Lower leg skin (tissue), 4 donors: ENCODE measurements at places on chromosomes 7 and 10.
A peak's percentile ranks its signal among the peaks of the same experiment; 100 is the strongest.

GRCh38 chr10:42783181-42783549, 570 bp downstream of the BMS1 start:
- no peak for DNase-seq

GRCh38 chr7:12074889-12075288, 136.2 kb upstream of the TMEM106B start:
- no peak for DNase-seq

DNA sequence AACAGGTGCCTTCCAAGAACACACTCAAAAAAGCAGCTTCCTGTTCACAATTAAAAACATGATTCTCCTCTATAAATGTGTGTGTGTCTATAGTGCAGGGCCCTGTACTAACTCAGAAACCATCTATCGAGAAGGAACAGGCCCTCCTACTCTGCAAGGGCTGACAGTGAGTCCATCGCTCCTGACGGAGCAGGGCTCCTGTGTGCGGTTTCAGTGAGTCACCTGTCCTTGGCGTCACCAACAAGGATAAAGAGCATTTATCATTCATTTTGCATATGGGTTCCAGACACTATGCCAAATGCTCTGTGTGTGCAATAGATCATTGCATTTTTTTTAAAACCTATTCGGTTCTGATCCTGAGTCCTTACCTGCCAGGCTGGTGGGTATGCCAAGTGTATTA, 63.7 kb downstream of the TACC2 start:
- no peak for DNase-seq

- DNase-seq: no peak
These were observed 736 bp upstream of the ITIH5 start for GRCh38 chr10:7667262-7668141.

GRCh38 chr10:105183536-105183935, 542.4 kb downstream of the SORCS3 start:
- no peak for DNase-seq

DNA sequence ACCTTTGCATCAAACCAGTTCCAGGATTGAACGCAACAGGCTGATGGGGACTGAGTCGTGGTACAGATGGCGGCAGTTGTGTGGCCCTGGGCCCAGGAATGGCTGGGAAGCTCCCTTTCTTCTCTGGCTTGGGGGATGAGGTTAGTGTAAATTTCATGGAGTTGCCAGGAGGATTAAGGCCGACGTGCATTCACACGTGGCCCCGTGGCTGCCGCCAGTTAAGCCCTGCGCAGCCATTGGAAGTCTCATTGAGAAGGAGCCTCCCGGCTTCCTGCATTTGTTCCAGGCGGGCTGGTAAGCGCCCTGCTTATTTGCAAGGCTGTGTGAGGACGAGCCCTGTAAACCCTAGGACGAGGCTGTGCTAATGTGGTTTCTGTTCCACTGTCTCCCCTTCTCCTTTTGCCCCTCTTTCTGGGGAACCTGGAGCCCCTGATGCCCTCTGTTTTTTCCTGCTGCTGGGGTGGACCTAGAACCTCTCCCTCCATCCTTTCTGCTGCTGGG, 174.7 kb upstream of the TNRC18 start:
- DNase-seq: no peak

DNA sequence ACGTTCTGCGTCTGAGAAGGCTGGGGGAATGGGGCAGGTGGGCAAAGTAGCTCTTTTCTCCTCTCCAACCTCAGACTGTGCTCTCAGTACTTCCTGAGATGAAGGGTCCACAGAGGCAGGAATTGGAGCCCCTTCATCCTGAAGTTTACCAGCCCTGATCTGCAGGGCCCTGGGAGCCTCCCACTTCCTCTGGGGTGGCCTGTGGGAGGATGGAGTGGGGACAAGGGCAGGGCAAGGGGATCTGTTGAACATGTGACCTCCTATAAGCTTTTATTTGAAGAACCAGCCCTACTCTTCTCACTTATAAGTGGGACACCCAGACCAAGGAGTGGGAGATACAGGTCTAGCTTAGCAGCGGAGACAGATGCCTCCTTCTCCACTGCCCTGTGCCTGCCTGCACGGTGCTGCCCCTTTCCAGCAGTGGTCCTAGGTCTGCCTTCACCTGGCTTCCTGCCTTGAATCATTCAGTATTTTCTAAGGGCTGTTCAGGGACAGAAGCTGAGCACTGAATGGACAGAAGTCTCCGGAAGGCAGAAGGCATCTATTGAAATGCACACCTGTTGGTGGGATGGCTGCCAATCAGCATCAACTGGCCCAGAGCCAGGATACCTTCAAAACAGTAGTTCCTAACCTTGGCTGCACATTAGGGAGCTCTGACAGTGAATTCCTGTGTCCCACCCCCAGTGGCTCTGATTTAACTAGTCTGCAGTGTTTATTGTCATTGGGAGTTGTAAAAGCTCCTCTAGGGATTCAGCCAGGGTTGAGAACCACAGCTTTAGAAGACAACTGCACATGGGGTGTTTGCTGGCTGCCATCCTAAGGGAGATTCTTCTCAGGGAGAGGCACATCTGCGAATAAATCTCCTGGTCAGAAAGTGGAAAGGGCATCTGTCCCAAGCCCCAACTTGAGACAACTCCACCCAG, 2.7 kb upstream of the ARHGAP22 start:
- peak; percentile 77 for DNase-seq

DNA sequence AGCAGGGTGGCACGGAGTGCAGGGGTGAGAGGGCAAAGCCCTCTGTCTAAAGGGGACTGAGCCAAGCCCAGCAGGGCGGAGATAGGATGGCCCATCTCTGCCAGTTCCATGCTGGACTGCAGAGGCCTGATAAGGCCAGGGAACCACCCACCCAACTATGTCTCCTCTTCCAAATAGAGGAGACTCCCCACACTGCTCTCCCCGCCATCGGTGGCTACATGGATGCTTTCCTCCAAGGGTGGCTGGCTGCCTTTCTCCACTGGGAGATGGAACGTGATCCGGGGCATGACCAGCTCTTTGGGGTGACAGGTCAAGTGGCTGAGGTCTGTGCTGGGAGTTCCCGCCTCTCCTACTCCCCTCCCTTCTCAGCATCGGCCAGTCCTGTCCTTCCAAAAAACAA, 58.1 kb upstream of the MXI1 start:
- DNase-seq: no peak

DNA sequence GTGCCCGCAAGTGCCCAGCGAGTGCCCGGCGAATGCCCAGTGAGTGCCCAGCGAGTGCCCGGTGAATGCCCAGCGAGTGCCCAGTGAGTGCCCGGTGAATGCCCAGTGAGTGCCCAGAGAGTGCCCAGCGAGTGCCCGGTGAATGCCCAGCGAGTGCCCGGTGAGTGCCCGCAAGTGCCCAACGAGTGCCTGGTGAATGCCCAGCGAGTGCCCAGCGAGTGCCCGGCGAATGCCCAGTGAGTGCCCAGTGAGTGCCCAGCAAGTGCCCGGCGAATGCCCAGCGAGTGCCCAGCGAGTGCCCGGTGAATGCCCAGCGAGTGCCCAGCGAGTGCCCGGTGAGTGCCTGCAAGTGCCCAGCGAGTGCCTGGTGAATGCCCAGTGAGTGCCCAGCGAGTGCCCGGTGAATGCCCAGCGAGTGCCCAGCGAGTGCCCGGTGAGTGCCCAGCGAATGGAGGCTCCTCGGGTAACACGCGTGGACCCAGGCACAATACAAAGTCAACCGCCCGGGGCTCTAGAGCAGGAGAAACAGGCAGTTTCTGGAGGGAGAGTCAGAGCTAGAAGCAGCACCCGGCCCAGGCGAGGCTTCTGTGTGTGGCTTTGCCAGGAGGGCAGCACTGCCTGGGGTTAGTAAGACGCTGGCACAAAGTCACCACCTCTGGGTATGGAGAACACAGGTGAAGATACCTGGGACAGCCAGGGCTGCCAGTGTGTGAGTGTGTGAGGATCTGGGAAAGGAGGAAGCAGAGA, 38.2 kb upstream of the CFAP46 start:
- DNase-seq: no peak

DNA sequence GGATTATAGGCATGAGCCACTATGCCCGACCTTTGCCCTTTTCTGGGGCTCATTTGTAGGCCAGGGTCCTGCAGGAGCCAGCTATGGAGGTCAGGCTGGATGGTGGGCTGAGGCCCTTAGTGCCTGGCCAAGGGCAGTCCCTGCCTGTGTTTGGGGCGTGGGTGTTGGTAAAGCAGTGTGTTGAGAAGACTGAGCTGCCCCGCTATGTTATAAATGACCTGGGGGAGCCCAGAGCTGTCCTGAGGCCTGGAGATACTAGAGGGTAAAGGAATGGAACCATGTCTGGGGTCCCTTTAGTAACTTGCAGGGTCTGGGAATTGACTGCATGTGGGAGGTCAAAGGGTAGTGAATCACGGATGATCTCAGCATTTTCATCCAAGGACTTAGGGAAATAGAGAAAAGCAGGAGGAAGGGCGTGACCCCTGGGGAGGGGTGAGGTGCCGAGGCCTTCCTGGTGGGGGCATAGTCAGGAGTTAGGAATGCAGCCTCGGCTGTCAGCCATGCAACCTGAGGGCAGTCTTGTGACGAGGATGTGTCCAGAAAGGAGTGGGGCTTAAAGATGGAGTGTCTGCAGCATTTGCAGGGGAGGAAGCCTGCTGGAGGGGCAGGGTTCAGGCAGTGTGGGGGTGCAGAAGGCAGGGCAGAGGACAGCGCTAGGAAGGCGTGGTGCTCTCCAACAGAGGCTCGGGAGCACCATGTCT, 31.5 kb downstream of the TMEM248 start:
- no peak for DNase-seq

DNA sequence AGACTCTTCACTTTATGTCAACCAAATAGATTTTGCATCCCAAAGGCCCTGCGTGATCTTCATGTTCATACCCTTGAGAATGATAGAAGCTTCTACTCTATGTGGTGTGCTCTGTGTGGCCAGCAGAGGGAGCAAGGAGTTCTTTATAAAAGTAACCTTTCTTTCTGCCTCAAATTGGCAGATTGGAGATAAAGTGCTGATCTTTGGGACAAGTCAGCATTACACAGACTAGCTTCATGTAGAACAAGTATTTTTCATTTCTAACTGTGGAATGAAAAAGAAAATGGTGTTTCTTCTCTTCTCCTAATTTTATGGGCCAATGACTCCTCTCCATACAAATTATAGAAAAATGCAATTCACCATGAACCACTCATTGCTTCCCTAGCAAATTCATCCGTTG, 1214.1 kb downstream of the SORCS1 start:
- DNase-seq: no peak

- DNase-seq: no peak
These were observed 4.9 kb upstream of the TOMM7 start for GRCh38 chr7:22827563-22827962.

- DNase-seq: no peak
These were observed 259.8 kb downstream of the GLI3 start for GRCh38 chr7:41977151-41977651.

DNA sequence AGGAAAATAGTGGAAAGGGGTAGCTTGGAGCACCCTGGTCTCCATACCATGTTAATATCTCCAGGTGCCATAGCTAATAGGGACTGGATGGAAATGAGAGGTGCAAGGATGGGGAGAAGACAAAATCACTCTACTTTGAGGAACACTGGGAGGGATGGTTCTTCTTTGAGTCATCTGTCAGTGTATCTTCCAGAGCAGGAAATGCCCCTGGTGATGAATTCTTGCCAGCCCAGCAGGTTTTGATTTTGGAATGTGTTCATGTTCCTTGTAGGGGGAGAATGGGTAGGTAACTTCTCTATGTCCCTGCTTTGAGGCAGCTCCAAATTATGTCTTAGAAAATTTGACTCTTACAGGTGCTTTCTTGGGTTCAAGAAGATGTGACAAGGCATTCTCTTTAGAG, 177.0 kb upstream of the GLI3 start:
- no peak for DNase-seq

DNA sequence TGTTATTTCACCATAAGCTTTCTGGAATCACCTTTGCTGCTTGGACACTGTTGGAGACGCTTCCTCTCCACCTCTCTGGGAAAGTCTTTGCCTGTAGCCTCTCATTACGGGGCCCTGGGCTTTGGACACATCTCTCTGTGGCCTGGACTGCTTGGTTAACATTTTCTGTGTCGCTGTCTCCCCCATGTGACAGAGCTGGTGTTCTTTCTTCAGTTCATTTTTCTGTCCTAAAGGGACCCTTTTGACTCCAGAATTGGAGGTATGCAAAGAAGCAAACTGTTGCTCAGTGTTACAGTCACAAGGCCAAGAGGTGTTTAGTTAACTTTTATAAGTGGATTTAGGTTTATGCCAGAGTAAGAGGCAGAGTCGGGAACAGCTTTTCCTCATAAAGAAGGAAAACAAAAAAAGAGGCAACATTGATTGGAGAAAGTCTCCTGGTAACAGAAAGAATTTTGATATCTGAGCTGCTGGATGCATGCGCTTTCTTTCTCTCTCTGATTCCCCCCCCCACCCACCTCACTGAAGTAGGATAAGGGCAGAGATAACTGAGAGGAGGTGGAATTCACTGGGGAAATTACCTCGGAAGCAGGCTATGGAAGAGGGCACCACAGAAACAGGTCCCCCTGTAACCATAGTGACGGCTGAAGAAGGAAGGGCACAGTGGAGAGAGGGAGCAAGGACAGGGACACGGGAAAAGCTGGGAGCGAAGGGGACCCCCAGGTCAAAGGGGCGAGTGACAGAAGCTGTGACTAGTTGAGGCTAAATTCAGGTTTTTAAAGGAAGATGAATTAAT, 57.8 kb downstream of the LGI1 start:
- DNase-seq: no peak

GRCh38 chr7:29518616-29519015, 45.0 kb upstream of the PRR15 start:
- DNase-seq: no peak

DNA sequence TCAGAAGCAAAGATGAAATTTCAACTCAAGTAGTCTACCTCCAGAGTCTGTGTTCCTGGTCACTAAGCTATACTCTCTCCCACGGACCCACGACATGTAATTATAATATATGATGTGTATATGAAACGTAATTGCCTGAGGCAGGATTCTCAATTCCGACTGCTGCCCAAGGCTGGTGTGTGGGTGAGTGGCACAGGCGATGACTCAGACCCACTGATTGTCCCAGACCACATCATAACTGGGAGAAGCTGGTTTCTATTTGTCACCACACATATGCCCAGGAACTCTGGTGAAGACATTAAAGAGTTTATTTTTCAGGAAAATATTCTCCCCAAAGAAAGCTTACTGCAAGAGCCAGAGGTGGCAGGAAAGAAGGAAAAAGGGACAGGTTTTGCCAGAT, 219.3 kb downstream of the JAZF1 start:
- no peak for DNase-seq

GRCh38 chr10:131930150-131930549, 29.3 kb downstream of the PPP2R2D start:
- no peak for DNase-seq

- DNase-seq: peak; percentile 28
These were observed 42.0 kb downstream of the ZC3HC1 start for GRCh38 chr7:130008941-130009847.

GRCh38 chr7:48067475-48067874, 21.6 kb upstream of the UPP1 start:
- DNase-seq: no peak

GRCh38 chr10:28947171-28947570, 269.9 kb downstream of the BAMBI start:
- no peak for DNase-seq

DNA sequence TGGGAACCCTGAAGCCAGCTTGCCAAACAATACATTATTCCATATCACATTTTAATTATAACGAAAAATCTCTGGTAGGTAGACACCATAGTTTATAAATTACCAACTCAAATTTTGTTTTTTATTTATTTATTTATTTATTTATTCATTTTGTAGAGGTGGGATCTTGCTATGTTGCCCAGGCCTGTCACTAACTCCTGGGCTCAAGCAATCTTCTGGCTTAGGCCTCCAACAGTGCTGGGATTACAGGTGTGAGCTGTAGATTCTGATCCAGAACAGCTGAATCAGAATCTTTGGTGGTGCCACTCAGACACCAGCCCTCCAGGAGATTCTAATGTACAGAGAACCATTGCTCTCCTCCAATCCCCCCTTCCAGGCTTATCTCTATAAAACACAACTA, 1.7 kb downstream of the PON2 start:
- no peak for DNase-seq
